Inflammatory macrophage treated with lipopolysaccharide for 1 hour (primary cell): ENCODE measurements at places on chromosomes 7 and 10.

DNA sequence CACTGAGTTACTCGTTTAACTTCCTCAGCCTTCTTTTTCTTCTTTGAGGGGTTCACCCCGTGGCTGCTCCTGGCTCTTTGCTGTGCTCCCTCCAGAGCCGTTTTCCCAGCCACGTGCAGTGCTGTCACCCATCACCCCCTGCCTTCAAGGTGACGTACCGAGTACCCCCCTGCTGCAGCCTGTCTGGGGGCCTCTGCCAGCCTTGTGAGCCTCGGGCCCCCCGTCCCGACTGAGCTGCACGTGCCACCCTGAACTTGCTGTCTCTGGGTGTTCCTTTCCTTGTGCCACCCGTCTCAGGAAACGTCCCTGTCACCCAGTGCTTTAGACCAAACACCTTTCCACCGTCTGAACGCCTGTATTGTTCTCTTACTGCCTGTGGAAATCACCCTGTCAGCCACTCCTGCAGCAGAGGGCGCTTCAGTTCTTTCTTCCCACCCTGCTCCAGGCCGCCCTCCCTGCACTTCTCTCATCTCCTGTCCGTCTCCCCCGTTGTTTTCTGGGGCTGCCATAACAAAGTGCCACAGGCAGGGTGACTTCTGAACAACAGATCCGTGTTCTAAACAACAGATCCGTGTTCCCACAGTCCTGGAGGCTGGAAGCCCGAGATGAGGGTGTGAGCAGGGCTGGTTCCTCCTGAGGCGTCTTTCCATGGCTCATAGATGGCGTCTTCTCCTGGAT is 44.6 kb downstream of the WDR37 start:
- DNase-seq: no peak

DNA sequence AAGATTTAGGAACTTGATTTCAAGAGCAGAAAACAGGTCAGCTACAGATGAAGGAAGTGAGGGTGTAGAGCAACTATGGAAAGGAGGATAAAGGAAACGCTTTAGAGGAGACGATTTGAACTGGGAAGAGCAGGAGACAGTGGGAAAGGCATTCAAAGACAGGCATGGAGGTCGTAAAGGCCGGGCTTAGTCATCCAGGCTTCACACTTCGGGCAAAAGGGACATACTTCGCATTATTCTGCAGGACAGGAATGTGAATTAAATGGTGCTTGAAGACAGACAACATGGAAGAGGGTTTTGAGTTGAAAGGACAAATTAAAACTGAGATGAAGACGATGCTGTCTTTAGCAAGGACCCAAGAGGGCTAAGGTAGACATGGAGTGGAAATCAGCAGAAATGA is 8.1 kb downstream of the FAM171A1 start:
- no peak for DNase-seq

DNA sequence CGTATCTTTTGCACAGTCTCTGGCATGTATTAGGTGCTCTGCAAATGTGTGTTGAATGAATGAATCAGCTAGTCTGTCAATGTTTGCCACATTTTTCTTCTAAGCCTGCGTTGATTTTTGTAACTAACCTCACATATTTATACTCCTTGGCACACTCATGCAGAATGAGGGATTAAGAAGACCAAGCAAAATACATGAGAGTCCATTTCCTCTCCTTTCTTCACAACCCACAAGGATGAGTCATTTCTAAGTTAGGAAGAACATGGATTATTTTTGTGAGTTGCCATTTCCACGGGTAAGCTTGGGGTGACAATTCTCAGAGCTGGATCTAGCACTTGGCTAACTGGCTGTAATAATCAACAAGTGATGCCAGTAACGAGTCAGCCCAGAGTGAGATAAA is 158.8 kb downstream of the TWIST1 start:
- no peak for DNase-seq

DNA sequence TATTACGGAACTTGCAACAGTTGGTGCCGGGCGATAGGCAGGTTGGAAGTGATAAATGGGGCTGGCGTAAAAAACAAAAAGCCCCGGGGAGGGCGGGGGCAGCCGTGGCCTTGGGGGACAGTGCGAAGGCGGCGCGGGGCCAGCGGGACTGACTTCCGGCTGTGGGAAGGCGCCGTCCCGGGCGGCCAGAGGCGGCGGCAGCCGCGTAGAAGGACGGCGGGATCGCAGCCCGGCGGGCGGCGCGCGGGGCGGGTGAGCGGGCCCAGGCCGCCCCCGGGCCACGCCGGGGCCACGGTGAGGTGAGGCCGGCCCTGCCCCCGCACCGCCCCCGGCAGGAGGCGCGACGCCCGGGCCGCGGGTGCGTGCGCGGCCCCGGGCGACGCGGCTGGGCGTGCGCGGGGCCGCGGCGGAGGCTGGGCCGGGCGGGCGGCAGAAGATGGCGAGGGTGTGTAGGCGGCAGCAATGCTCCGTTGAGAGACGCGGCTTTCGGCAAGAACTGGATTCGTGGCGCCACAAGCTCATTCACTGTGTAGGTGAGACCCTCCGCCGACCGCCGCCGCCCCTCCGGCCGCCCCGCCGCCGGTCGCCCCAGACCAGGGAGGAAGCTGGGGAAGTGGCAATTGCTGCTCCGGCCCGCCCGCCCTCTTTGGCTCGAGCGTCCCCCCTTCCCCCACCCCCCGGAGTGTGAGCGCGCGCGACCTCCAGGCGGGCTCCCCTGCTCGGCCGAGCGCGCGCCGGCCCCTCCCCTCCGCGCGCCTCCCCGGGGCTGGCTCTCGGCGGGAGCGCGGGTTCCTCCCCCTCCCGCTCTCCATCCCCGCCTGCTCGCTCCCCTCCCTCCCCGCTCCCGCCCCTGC is at the start of gene LCOR:
LCOR (plus strand) TSS at position 432 of the 854 bp plus-strand sequence. CDS start 116,760 bp downstream, outside the sequence.
- DNase-seq: peak; percentile 89

DNA sequence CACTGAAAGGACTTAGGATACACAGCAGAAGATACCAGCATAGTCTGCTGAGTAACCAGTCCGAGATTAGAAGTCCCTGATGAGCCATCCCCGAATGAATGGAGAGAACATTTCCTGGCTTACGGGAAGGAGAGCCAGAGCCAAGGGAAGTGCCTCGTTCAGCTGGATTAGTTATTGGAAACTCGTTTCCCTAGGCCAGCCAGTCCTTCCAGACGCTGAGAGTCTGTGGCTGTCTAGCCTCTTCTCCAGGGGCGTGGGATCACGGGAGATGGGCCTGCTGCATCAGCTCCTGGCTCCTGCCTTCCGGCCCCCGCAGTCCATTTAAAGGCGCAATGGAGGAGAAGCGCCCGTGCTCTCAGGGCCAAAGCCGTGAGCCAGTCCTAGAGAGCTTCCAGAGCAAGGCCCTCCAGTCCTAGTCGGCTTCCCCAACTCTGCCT is 712.8 kb downstream of the PARD3 start:
- no peak for DNase-seq

DNA sequence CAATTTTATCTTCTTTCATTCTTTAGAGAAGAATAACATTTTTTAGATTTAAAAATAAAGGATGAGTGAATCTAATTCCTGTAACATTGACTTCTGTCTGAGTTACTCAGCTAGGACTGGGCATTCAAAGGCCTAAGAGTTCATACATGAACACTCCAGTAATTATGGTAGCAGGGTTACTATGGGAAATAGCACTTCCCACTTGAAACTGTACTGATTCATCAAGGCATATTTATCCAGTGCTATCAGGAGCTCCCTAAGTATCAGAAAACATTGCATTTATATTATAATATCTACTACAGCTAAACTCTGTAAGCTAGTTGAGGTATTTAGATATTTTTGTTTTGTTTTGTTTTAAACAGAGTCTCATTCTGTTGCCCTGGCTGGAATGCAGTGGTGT is 41.8 kb downstream of the NDUFB2 start:
- no peak for DNase-seq

GRCh38 chr10:83427101-83427500 is 712.2 kb upstream of the GHITM start:
- DNase-seq: no peak

DNA sequence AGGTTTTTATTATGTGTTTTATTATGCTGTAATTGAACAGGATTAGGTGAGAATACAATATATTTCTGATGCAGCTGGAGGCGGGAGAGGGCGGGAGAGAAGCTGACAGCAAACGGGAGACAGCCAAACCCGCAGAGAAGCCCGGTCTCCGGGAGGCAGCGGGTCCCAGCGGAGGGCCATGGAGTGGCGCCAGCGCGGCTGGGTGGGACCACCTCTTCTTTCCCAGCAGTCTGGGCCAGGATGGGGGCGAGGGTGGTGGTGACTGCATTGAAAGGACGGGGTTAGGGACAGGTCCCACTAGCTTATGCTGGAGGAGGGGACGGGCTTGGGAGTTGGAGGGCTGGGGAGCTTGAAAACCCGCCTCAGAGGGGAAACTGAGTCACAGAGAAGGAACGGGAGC is 14.5 kb upstream of the KAZALD1 start:
- DNase-seq: no peak

DNA sequence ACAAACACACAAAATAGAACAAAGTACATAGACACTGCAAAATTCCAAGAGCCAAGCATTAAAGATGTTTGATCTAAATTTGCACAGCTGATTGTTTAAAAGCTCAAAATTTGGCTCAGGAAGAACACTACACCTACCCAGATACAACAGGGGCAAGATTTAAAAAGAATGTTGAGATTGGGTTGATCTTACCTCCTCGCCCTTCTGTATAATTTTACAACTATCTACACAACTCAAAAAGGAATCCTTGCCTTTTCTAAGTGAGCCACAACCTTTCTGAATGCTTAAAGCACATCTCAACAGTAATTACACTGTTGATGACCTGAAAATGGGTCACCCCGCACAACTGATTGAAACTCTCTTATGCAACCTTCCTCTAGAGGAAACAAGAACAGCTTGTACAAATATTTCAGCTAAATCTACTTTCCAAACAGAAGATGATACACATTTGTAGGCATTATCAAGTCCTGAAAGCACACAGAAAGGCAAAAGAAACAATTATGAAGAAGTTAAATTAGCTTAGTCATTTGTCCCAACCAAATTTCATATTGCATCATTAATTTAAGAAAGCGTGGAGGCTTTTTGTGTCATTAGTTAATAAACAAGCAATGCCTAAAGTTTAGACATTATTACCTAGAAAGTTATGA is 75.5 kb downstream of the UBE2H start:
- DNase-seq: peak; percentile 44

DNA sequence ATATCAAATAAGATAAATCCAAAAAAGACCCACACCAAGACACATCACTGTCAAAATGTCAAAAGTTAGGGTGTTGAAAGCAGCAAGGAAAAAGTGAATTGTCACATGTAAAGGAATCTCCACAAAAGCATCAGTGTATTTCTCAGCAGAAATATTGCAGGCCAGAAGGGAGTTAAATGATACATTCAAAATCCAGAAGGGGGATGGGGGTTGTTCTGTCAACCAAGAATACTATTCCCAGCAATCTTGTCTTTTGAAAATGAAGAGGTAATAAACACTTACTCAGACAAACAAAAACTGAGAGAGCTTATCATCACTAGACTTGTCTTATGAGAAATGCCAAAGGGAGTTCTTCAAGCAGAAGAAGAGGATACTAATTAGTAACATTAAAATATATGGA is 191.1 kb upstream of the NOBOX start:
- no peak for DNase-seq

GRCh38 chr10:90984898-90985297 is 64.0 kb upstream of the ANKRD1 start:
- DNase-seq: no peak

DNA sequence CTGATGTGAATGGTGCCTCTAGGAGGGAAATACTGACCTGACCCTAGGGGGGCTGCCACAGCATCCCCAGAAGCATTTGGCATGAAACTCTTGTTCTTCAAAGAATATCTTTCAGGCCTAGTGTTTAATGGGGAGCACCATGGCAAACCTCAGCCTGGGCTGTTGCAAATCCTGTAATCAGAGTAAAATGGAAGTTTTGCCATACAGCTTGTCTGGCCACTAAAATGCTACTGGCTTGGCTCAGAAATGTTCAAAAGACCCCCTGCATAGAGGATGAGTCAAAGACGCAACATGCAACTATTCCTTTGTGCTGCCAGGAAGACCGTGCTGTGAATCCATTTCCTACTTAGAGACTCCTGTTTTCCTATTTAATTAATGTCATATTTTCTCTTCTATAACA is 26.7 kb downstream of the HECW1 start:
- no peak for DNase-seq

DNA sequence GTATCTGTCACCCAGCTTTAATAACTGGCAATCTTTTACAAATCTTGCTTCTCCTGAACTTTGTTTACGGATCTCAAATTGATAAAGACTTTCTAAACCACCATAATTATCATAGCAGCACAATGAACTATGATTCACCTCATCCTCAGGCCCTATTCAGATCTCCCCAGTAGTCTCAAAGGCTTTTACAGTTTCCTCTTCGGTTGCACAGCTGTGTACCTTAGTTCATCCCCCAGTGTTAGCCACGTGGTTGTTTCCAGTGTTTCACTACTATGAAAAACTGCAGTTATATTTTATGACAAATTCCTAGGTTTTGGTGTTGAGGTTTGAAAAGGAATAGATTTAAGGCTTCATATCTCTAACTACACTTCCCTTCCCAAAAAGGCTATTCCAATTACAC is 24.9 kb downstream of the PAXIP1 start:
- DNase-seq: no peak

DNA sequence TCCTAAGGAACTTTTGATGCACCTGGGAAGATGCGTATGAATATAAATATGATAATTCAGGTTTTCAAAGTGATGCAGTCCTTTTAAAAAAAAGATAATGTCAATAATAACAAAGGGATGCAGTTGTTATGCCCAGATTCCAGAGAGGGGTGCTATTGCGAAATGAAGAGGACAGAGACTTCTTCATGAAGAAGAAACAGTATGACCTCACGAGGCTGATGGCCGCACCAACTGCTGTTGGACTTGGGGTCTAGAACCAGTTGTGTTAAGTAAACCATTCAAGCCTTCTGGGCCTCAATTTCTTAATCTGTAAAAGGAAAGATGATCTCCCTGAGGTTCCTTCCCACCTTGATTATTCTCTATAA is 55.1 kb downstream of the LYZL2 start:
- DNase-seq: no peak

GRCh38 chr7:140053812-140054539 is 8.8 kb downstream of the PARP12 start:
- peak; percentile 17 for DNase-seq

- DNase-seq: peak; percentile 22
Measured at GRCh38 chr10:59865101-59865500, 41.3 kb downstream of the CCDC6 start.

GRCh38 chr7:19110026-19110730 is 7.3 kb downstream of the TWIST1 start:
- no peak for DNase-seq

GRCh38 chr10:68792115-68792514 is 35.2 kb upstream of the STOX1 start:
- DNase-seq: no peak

DNA sequence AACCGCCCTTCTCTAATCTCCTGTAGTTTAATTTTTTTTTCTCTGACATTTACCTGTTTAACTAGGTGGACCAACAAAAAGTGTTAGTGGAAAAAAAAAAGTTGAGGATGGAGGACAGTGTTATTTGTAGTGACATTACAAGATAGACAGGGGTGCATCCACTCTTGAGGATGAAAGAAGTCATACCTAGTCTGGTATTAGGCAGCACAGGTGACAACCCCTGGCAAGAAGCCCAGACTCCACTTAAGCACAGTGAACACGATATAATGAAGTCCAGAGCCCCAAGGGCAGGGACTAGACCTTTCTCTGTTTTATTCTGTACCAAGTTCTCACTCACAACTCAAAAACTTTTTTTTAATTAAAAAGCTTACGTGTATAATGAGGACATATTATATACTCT is 268.4 kb downstream of the GPR37 start:
- no peak for DNase-seq
